ENCODE measurements at places on chromosomes 7 and 10.

DNA sequence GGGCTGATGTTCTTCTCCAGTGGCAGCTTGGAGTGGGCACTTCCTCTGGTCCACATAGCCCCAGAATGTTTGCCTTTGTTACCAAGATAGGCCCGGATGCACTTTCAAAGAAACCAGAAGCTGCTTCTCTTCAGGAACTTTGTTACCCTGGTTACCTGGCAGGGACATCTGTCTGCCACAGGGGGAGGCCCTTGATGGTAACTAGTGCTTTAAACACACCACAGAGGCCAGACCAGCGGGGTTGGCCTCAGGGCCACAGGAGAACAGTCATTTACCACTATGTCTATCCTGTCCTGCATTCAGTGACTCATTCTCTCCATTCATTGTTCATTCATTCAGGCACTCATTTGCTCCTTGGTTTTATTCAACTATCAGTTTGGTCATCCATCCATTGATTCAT is 11.9 kb upstream of the PLEKHA1 start:
- no peak for DNase-seq

DNA sequence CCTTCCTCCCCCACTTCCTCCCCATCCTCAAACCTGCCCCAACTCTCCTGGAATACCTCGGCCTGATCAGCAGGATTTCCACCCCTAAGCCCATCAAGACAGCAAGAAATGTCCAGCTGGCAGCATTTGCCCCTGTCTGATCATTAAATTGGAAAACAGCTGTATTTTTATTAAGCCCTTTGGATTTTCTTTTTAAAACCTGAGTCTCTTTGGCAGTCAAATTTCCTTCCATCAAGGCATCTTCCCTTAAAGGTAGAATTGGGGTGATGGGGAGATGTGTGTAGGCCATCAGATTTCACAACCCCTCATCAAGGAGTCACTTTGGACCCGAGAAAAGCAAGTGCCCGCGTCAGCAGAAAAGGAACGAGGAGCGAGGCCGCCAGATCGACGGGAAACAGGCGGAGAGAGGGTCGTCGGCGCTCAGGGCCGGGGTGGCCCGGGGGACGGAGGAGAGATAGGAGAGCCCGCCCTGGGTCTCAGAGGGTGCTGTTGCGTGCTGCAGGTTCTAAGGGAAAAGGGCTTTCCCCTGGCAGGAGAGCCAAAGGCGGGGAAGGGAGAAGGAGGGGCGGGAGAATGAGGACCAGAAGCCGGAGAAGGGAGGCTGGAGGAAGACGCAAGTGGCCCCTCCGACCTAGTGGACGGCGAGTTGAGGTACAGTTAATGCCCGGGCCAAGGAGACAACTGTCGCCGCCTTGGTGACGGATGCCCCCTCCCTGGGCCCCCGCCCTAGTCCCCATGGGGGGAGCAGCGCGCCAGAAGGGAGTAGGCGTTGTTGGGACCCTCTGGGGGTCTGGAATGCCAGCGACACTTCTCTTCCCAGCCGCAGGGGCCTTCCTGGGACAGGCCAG is 11.5 kb upstream of the GATA3 start:
- no peak for DNase-seq

GRCh38 chr10:125564570-125564969 is 118.4 kb downstream of the TEX36 start:
- DNase-seq, result no peak

DNA sequence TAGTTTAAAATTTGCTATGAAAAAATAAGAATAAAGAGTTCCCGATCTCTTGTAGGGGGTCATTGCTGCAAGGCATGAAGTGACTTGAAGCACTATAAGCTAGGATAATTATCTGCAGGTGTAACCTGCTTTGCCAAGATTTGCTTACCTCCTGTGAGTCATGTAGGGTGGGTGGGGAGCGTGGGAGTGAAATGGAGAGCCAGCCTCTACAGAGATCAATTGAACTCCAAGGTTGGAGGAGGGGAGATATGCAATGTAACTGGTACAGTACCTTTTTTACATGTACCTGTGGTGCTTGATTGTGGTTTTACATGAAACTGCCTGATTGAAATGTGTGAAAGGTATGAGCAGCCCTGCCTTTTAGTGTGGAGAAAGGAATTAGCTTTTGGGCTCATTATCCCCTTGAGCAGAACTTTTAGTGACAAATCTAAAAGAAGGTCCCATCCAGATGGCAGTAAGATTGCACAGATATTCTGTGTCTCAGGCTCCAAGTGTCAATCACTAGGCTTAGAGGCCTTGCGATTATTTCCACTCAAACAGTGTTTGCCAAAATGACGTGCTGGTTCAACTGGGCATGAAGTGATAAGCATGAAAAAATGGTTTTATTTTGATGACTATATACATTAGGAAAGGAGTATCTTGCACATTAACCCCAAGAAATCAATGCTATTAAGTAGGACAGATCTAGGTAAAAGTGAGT is 138.6 kb upstream of the GRB10 start:
- no peak for DNase-seq

DNA sequence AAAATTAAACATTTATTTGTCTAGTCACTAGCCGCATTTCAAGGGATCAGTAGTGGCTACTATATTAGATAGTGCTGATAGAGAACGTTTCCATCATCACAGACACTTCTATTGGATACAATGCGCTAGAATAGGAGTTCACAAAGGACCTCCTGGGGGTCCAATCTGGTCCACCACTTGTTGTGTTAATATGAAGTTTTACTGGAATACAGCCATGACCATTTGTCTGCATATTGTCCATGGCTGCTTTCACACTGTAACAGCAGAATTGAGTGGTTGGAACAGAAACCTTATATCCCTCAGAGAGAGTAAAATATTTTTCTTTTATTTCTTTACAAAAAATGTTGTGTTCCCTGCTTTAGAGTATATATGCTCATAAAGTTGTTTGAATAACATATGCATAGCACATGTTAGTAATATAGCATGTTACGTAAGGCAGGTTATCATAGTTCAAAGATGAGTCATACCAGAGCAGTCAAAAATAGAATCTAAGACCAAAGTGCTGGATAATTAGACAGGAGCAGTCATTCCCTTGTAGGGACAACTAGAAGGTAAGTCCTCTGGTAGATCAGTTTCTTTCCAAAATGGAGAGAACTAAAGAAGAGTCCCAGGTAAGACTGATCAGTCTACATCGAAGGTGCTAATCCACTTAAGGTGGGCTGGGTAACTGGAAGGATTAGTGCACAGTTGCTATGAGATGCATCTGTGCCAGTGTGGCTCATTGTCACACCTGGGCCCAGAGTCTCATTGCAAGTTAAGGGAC is 14.9 kb downstream of the BZW2 start:
- no peak for DNase-seq

DNA sequence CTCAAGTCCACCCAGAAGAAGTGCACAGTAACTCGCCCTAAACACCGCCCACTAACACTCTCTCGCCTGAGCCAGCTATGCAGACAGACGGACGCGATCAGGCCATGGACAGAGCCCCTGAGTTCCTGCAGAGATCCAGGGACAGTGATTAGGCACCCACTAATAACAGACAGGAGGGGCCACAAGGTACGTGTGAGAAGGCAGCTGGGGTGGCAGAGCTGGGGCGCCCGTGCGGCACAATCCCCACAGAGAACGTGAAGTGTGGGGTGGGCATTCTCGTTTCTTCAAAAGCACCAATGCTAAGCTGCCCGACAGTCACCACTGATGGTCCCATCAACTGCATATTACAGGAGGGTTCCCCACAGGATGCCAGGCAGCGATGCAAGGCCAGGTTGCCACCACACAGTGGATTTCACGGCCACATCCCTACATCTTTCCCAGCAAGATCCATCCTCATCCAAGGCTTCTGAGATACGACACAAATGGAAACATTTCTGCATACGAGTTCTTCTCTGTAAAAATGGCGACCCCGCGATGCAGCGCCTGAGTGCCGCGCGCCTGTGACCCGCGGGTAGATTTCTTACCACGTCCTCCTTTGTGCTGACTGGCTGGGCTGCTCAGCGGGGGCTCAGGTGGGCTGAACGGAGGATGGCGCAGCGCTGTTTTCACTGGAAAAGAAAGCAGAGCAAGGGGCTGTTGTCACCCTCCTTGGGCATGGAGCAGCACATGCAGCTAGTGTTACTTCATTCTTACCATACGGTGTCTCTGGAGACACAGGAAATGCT is 237.5 kb downstream of the TNS3 start:
- DNase-seq, result no peak

GRCh38 chr7:99693427-99694200 is 13.8 kb upstream of the CYP3A5 start:
- DNase-seq, result no peak

DNA sequence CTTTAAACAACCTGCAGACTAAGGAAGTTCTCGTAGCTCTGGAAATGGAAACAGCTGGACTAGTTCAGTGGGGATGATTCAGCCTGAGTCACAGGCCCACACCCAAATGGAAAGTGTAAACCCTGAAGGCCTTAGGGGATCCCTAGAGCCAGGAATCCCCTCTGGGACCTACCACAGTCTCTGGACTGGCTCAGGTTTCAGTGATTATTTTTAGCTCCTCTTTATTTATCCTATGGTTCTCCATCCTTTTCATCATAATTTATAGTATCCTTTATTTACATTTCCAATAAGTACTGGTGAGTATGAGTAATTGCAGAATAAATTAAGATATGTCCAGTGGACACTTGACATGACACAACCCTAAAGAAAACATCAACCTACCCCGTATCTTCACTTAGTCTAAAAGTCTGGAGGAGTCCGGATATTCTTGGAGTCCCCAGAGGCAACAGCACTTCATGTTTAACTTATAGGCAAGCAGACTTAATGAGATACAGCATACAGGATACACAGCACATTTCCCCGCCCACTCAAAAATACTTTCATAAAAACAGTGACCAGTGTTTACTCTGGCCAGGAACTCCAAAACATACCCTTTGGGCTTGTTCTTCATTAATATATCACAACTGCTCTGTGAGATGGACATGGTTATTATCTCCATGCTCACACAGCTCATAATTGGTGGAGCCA is 28.4 kb upstream of the SEMA3E start:
- no peak for DNase-seq

GRCh38 chr7:3301449-3301731 is 338 bp downstream of the SDK1 start:
- DNase-seq, result no peak

GRCh38 chr7:112006071-112006470 is 200.1 kb downstream of the DOCK4 start:
- DNase-seq, result no peak

DNA sequence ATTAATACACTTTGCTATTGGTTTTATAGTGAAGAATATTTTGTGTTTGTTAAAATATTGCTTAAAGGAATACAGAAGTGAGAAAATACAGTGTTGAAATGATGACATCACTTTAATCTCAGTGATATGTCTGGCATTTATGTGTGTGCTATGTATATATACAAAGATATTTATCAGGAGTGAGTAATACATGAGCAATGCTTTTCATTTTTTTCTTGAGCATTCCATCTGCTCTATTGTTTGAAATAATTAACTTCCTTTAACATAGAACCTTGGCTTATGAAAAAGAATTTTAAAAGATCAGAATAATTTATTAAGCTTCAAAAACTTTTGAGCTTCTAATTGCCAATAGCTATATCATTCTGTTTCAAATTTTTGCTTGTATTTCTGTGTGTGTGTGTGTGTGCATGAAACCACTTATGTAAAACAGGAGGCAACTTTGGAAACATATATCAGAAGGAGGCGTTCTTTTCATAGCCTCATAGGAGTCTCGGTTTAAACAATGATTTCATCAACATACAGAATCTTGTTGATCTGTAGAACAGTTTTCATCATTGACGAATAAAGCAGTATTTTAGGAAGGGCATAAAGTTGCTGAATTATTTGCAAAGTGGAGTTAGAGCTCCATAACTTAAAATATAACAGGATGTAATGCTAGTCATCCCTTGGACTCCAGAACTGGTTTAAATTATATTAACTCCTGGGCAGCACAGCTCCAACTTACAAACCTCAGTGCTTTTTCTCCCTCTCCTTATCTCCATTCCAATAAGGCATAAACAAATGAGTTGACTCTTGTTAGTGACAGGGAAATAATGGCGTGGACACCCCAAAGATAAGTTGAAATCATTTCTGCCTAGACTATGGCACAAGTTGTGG is 228.4 kb upstream of the DGKB start:
- DNase-seq, result no peak

DNA sequence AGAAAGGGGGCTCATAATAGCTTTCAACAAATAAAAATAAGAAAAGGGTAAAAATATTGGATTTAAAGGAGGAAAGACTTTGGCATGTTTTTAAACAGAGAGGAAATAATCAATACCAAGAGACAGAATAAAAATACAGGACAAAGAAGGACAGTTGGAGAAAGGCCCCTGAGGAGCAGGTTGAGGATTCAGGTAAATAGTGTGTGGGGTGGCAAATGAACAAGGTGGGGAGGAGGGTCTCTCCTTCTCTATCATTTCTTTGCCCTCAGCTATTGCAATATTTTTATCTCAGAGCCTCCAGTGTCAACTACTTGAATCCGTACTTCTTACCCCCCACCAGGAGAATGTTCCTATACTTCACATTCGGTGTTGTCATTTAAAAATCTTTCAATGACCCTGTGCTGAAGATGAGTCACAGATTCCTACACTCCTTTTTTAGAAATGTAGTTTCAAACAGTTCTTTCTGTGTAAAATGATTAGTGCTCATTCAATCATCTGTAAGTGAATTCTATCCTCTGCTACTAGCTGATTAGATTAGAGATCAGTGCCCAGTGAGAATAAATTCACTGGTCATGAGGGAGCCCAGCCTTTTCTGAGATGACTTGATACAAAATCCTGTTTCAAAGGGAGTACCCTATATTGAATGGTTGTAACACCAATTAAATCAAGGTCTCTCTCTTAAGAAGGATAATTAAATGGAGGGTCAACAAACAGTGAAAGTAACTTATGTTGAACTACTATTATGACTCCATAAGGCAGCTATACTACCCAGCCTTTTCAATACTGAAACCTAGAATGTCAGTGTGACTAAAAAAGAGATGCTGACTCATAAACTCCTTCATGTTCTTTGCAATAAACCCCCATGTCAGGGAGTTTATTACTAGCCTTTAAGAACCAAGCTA is 50.4 kb upstream of the WNT16 start:
- no peak for DNase-seq

GRCh38 chr10:63994371-63994770 is 473.2 kb downstream of the REEP3 start:
- DNase-seq, result no peak
